ENCODE measurements at places on chromosomes 6 and 20. TPM values are rescaled to one million over a fixed set of nuclear protein-coding genes. Genes with fewer than 3 reads are reported as not detected.

The DLK2 gene
- not detected for total RNA-seq

GRCh38 chr20:3738111-3739053 lies 5.9 kb downstream of the HSPA12B start:
- DNase-seq = no peak

GRCh38 chr6:129596522-129596921 lies 113.5 kb downstream of the ARHGAP18 start:
- DNase-seq = no peak

- DNase-seq = no peak
Observed at GRCh38 chr6:149197482-149197881, 120.0 kb upstream of the TAB2 start.

The C20orf202 gene
- total RNA-seq = not detected

The C6orf163 gene
- 4.9 TPM for total RNA-seq

Data from thoracic aorta (tissue), 2 donors.